ENCODE measurements at places on chromosomes 1 and 21.

DNA sequence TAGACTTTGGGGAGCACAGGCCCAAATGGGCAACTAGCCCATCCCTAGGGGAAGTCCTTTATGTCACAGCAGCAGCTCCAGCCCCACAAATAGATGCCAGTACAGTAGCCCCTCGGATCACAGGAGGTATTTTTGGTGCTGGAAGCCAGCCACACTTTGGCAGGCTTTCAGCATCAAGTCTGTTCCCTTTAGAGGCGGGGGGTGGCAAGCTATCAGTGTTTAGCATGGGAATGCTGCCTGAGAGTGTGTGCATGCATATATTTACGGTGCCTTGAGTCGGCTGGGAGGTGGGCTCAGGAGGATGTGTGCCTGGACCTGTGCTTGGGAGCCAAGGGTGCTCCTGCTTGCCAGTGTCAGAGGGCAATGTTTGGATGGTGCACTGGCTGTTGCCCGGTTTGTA is 3.5 kb upstream of the PLXNA2 start:
- no peaks in the 10 kb centered on the region for H3K27me3 ChIP-seq
- H3K4me1 ChIP-seq = peaks cover 52% of the 10 kb centered on the region
- no peak overlapping the region for H3K4me3 ChIP-seq

- peak overlapping the region; percentile 86 for H3K27ac ChIP-seq
- DNase-seq = no peak
- H3K36me3 ChIP-seq = peaks cover 6% of the 10 kb centered on the region
- no peaks in the 10 kb centered on the region for H3K27me3 ChIP-seq
- peak overlapping the region; percentile 52 for H3K4me3 ChIP-seq
- peaks cover 27% of the 10 kb centered on the region for H3K4me1 ChIP-seq
Measured at GRCh38 chr1:33348676-33349080, 27.8 kb upstream of the A3GALT2 start.

GRCh38 chr1:221708987-221709386 is 32.9 kb downstream of the DUSP10 start:
- peaks cover 4% of the 10 kb centered on the region for H3K36me3 ChIP-seq
- no peaks in the 10 kb centered on the region for H3K4me1 ChIP-seq
- no peaks in the 10 kb centered on the region for H3K27me3 ChIP-seq

- H3K4me1 ChIP-seq = peaks cover 14% of the 10 kb centered on the region
- H3K27ac ChIP-seq = no peak overlapping the region
- no peak for DNase-seq
- no peaks in the 10 kb centered on the region for H3K27me3 ChIP-seq
- peaks cover 26% of the 10 kb centered on the region for H3K36me3 ChIP-seq
- H3K4me3 ChIP-seq = no peak overlapping the region
Measured at GRCh38 chr1:15969321-15969880, 6.5 kb downstream of the ZBTB17 start.

GRCh38 chr1:38097284-38097898 is 50.8 kb upstream of the POU3F1 start:
- no peak for DNase-seq
- peaks cover 3% of the 10 kb centered on the region for H3K27me3 ChIP-seq
- H3K27ac ChIP-seq = no peak overlapping the region
- no peak overlapping the region for H3K4me3 ChIP-seq
- peaks cover 30% of the 10 kb centered on the region for H3K4me1 ChIP-seq

GRCh38 chr1:208127792-208128529 is 116.2 kb downstream of the PLXNA2 start:
- peaks cover 50% of the 10 kb centered on the region for H3K4me1 ChIP-seq
- H3K36me3 ChIP-seq = no peaks in the 10 kb centered on the region
- no peak overlapping the region for H3K4me3 ChIP-seq
- no peaks in the 10 kb centered on the region for H3K27me3 ChIP-seq
- no peak for DNase-seq

DNA sequence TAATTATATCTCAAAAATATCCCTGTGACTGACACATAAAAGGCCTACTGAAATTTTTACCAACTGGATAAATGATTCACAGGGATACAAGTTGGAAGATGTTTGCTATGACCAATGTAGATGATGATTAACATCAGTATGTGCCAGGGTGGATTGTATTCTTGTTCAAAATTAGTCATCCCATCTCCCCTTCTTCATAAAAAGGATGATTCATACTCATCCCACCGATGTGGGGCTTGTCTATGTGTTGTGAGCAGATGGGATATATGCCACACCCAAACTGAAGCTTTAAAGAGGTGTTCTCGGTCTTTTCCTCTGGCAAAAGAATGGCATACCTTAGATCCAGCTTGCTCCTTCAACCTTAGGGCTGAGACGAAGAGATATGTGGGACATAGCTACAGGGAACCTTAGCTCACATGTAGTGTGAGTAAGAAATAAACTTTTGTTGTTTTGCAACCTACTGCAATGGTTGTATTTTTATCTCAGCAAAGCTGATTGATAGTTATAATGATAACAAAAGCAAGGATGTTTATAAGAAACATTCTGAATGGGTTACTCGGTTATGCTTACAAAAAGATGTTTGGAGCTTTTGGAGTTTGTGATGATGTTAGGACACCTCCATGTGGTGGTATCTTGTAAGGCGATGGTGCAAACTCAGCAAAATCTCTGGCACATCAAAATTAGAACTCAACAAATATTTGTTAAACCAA is 29.4 kb downstream of the SPATA17 start:
- H3K27me3 ChIP-seq = no peaks in the 10 kb centered on the region
- H3K4me1 ChIP-seq = no peaks in the 10 kb centered on the region

- no peaks in the 10 kb centered on the region for H3K36me3 ChIP-seq
- no peaks in the 10 kb centered on the region for H3K27me3 ChIP-seq
- H3K4me1 ChIP-seq = no peaks in the 10 kb centered on the region
- H3K27ac ChIP-seq = no peak overlapping the region
Measured at GRCh38 chr21:35358008-35358407, 308.9 kb upstream of the RUNX1 start.

- no peaks in the 10 kb centered on the region for H3K27me3 ChIP-seq
- no peaks in the 10 kb centered on the region for H3K36me3 ChIP-seq
- no peak overlapping the region for H3K27ac ChIP-seq
- no peak overlapping the region for H3K4me3 ChIP-seq
- DNase-seq = no peak
- H3K4me1 ChIP-seq = no peaks in the 10 kb centered on the region
Measured at GRCh38 chr21:20968391-20968790, 29.8 kb upstream of the NCAM2 start.

- H3K27ac ChIP-seq = no peak overlapping the region
- peaks cover 41% of the 10 kb centered on the region for H3K4me1 ChIP-seq
- peaks cover 18% of the 10 kb centered on the region for H3K36me3 ChIP-seq
- no peak for DNase-seq
- no peaks in the 10 kb centered on the region for H3K27me3 ChIP-seq
- H3K4me3 ChIP-seq = no peak overlapping the region
Measured at GRCh38 chr1:22851517-22851916, 121.1 kb downstream of the LACTBL1 start.

GRCh38 chr1:180947499-180947885 is 34.8 kb downstream of the KIAA1614 start:
- H3K27ac ChIP-seq = no peak overlapping the region
- H3K27me3 ChIP-seq = no peaks in the 10 kb centered on the region
- peaks cover 62% of the 10 kb centered on the region for H3K36me3 ChIP-seq
- H3K4me3 ChIP-seq = no peak overlapping the region
- H3K4me1 ChIP-seq = peaks cover 33% of the 10 kb centered on the region
- DNase-seq = no peak

DNA sequence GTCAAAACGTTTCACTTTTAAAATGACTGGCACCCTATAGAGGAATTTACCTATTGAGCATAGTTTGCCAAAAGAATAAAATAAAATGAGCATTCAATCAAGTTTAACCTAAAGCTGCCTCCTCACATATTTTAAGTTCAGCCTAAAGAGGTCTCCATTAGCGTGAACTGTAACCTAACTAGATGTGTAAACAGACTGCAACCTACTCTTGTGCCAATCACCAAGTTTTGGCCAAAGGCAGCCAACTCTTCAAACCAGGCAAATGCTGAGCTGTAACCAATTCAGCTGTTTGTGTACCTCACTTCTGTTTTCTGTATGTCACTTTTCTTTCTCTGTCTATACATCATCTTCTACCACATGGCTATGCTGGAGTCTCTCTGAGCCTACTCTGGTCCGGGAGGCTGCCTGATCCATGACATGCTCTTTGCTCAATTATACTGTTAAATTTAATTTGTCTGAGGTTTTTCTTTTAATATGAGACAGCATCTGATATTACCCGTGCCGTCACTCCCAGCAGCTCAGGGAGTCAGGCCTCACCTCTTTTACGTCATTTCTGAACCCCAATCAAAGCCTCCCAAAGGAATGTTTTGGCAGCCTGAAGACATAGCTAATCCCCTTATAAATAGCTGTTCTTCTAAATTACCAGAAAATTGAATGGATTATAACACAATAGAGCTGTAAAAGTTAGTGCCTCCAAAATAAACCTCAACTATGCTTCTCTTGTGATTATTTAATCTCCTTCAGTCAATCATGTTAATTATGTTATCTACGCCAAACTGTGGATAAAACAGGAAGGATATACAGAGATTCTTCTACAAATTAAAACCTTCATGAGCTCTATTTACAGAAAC is 81.0 kb upstream of the NR5A2 start:
- no peak overlapping the region for H3K27ac ChIP-seq
- no peaks in the 10 kb centered on the region for H3K27me3 ChIP-seq

DNA sequence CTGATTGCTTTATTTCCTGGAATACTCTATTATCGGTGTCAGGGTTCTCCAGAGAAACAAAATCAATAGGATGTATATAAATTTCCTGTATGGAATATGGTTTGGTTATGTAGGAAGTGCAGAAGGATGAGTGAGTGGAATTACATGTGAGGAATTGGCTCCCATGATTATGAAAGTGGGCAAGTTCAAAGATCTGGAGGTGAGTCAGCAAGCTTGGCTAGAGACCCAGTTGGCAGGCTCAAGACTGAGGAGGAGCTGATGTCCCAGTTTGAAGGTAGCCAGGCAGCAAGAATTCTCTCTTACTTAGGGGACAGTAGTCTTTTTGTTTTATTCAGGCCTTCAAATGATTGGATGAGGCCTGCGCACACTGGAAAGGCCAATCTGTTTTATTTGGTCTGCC is 57.5 kb downstream of the MAP3K7CL start:
- H3K27ac ChIP-seq = no peak overlapping the region
- H3K27me3 ChIP-seq = no peaks in the 10 kb centered on the region
- H3K4me3 ChIP-seq = no peak overlapping the region
- peak; percentile 16 for DNase-seq
- no peaks in the 10 kb centered on the region for H3K36me3 ChIP-seq
- no peaks in the 10 kb centered on the region for H3K4me1 ChIP-seq

GRCh38 chr1:153973525-153973924 is 3.9 kb downstream of the JTB start:
- DNase-seq = no peak
- H3K27ac ChIP-seq = no peak overlapping the region
- no peak overlapping the region for H3K4me3 ChIP-seq
- H3K36me3 ChIP-seq = peaks cover 28% of the 10 kb centered on the region
- peaks cover 20% of the 10 kb centered on the region for H3K4me1 ChIP-seq

- H3K36me3 ChIP-seq = peaks cover 5% of the 10 kb centered on the region
- peaks cover 9% of the 10 kb centered on the region for H3K4me1 ChIP-seq
- DNase-seq = no peak
- H3K27ac ChIP-seq = peak overlapping the region; percentile 55
Measured at GRCh38 chr1:44884746-44885145, 41.7 kb upstream of the PTCH2 start.

- no peak overlapping the region for H3K4me3 ChIP-seq
- H3K27me3 ChIP-seq = no peaks in the 10 kb centered on the region
- H3K27ac ChIP-seq = no peak overlapping the region
- DNase-seq = no peak
- H3K36me3 ChIP-seq = no peaks in the 10 kb centered on the region
Measured at GRCh38 chr1:4173731-4174130, 273.7 kb upstream of the C1orf174 start.

- no peaks in the 10 kb centered on the region for H3K36me3 ChIP-seq
- no peaks in the 10 kb centered on the region for H3K4me1 ChIP-seq
- H3K27me3 ChIP-seq = no peaks in the 10 kb centered on the region
- DNase-seq = no peak
- no peak overlapping the region for H3K27ac ChIP-seq
Measured at GRCh38 chr1:84969489-84970250, 27.2 kb downstream of the MCOLN2 start.

DNA sequence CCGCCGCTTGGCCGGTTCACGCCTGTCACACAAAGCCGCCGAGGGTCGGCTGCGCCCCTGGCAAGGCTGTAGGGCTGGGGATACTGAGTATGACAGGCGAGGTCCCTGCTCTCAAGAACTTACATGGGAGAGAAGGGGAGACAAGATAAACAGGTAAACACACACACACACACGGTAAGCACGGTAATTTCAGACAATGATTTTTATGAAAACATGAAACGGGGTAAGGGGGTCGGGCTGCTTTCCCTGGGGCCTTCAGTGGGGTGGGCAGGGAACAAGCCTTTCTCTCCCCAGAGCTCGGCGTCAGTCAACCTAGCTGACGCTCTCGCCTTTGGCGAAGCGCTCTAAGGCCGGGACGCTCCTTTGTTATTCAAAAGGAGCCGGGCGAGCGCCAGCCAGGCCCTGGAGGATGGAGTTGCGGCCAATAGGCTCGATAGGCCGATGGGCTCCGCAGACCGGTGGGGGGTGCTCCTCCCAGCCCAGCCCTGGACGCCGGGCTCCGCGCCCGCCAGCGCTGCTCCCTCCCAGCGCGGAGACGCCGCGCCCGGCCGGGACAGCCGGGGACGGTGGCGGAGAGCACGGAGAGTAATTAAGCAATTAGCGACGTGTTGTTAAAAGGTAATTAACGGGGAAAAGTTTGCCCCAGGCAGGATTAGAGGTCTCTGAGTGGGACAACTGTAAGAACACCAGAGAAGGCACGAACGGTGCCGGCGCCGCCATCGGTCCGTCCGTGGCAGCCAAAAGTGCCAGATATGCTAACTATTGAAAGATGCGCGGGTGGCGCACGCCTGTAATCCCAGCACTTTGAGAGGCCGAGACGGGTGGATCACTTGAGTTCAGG is 950 bp upstream of the INKA2 start:
- H3K4me3 ChIP-seq = peak overlapping the region; percentile 53
- DNase-seq = peak; percentile 89
- H3K27me3 ChIP-seq = peaks cover 7% of the 10 kb centered on the region
- H3K36me3 ChIP-seq = no peaks in the 10 kb centered on the region
- H3K27ac ChIP-seq = peak overlapping the region; percentile 80
- peaks cover 53% of the 10 kb centered on the region for H3K4me1 ChIP-seq

- no peak overlapping the region for H3K4me3 ChIP-seq
- no peak for DNase-seq
- no peaks in the 10 kb centered on the region for H3K36me3 ChIP-seq
- H3K4me1 ChIP-seq = no peaks in the 10 kb centered on the region
Measured at GRCh38 chr1:245971711-245972085, 535.4 kb downstream of the SMYD3 start.

GRCh38 chr1:161007369-161007768 is 13.6 kb downstream of the F11R start:
- no peaks in the 10 kb centered on the region for H3K36me3 ChIP-seq
- no peaks in the 10 kb centered on the region for H3K27me3 ChIP-seq
- no peak overlapping the region for H3K27ac ChIP-seq
- H3K4me3 ChIP-seq = no peak overlapping the region
- no peak for DNase-seq

DNA sequence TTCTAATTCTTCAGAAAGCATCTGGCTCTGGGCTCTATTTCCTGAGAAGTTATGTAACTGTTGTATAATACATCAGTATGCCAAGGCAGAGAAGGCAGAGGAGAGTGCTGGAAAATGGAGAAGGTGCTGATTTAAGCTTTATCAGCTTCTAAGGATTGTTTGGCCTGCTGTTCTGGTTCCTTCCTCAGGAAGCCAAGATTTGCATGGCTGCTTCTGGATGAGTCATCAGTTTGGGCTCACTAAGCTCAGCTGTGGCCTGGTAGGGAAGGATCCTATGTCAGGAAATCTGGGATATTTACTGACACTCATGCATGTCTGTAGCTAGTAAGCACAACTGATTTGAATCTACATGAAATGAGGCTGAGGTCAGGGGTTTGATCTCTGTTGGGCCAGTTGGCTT is 73.2 kb upstream of the ADGRL4 start:
- no peaks in the 10 kb centered on the region for H3K4me1 ChIP-seq
- no peak for DNase-seq
- no peak overlapping the region for H3K27ac ChIP-seq
- no peaks in the 10 kb centered on the region for H3K36me3 ChIP-seq
- H3K4me3 ChIP-seq = no peak overlapping the region
- no peaks in the 10 kb centered on the region for H3K27me3 ChIP-seq

Measured in spinal cord (tissue), 10 donors.